ENCODE measurements at places on chromosomes 1 and 21.
A peak's percentile ranks its signal among the peaks of the same experiment; 100 is the strongest.

GRCh38 chr1:66374561-66375111 is 159.3 kb upstream of the SGIP1 start:
- no peak for DNase-seq

GRCh38 chr21:39326607-39327307 is 13.3 kb upstream of the BRWD1 start:
- DNase-seq, result no peak

GRCh38 chr1:110069404-110070281 is 829 bp downstream of the ALX3 start:
- DNase-seq, result no peak

GRCh38 chr1:160284220-160284781 is 632 bp downstream of the PEX19 start:
- DNase-seq, result peak; percentile 56

- DNase-seq, result peak; percentile 61
Observed at GRCh38 chr1:222634180-222635013, 16.5 kb downstream of the MIA3 start.

DNA sequence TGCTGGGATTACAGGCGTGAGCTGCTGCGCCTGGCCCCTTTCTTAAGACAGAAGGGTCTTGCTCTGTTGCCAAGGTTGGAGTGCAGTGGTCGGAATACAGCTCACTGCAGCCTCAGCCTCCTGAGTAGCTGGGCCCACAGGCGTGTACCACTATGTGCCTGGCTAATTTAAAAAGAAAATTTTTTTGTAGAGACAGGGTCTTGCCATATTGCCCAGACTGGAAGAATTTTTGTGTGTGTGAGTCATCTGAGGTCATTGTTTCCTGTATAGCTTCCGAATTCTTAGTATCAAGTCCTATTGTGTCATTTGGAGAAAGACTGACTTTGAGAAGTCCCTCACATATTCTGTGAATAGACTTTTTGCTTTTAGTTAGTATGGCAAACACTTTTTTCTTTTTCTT is 4.7 kb downstream of the SZRD1 start:
- DNase-seq, result no peak

GRCh38 chr1:153651771-153652170 is 6.7 kb upstream of the SNAPIN start:
- DNase-seq, result no peak

DNA sequence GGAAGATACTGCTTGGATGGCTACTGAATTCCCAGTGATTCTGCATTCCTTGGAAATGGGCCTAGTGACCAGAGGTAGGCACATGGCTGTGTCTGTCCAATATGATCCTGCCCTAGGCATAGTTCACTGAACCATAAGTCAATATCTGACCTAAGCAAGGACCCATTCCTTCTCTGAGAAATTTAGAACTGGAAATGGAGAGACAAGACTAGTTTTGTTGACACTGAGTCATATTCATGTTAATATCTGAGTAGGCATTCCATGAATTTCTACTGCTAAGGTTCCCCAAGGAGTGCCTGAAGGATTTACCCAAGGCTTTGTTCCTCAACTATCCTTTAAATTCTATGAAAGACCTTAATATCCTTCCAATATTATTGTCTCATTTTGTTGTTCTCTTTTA is 329.8 kb upstream of the BEND5 start:
- DNase-seq, result no peak

- DNase-seq, result no peak
Observed at GRCh38 chr1:8643542-8644536, 173.6 kb downstream of the RERE start.

DNA sequence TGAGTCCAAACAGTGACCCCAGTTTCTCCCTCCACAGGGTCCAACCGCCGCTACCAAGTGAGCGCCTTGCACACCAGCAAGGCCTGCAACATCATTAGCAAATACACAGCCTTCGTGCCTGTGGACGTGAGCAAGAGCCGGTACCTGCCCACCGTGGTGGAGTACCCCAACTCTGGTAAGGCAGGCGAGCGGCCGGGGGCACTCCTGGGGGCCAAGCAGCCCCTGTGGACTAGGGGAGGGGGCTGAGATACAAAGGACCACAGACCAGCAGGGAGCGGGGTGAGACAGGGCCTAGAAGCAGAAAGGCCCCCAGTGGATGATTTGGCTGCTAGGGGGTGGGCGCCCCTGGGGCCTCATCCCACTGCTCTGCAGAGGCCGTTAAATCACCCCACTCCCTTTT is 54.7 kb downstream of the VWA5B1 start:
- no peak for DNase-seq

DNA sequence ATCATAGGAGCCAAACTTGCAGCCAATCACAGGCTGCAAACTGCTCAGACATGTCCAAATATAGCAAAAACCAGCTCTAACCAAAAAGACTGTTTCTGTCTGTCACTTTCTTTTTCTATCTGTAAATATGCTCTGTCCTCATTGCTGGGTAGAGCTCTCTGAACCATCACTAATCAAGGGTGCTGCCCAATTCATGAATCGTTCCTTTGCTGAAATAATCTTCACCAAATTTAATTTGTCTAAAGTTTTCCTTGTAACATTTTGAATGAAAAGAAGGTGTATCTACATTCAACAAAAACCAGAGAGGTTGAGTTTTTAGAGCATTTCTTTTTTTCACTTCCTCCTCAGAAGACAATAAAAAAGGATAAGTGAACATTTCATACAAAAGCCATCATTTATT is 1221.7 kb upstream of the ADGRL2 start:
- no peak for DNase-seq

- DNase-seq, result no peak
Observed at GRCh38 chr21:32334980-32335531, 36.4 kb downstream of the MRAP start.

DNA sequence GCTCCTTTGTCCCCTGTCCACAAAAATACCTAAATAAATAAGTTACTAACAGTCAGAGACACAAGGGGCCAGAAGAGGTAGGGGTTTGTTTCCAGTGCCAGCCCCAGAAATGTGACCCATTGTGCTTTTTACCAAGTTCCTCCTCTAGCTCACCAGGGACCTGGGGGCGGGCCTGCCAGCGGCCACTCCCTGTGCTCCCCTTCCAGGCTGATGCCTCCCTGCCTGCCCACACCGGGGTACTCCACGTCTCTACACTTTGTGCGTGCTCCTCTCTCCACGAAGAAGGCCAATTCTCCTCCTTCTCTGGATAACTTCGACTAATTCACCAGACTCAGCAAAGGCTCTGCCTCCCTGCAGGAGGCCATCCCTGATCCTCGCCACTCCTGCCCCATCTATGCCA is 72.1 kb downstream of the BCAR3 start:
- DNase-seq, result no peak

GRCh38 chr1:70504176-70504820 is 93.2 kb downstream of the CTH start:
- DNase-seq, result no peak

DNA sequence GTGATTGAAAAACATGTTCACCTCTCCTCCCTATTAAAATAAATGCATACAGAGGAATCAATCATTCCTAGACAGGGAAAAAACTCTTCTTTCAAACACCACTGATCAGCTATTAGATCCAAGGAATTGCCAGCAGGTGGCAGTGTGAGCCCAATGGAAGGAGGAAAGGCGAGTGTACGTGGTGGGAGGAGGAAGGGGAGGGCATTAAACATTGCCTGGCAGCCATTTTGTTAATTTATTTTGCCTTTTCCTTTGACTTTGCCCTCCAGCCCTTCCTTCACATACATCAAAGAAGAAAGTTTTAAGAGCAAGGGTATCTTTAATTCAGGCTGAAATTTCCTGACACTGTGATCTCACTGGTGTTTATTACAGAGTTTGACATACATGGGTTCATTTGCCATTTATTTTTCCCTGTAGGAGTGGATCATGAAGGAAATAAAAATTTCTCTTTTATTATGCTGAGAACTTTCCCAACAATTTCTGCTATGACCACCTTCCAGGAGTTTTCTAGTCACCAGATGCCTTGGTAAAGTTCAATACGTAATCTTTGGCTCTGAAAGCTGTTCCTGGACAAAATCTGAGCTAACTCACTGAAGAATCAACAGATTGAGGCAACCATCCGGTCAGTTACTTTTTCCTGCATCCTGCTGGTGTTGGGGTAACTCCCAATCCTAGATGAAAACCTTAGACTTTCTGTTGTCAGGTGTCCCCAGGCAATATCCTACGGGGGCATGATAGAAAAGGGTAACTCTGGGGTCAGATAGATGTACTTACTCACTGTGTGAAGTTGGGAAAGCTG is 1.9 kb upstream of the GNAI3 start:
- peak; percentile 95 for DNase-seq

DNA sequence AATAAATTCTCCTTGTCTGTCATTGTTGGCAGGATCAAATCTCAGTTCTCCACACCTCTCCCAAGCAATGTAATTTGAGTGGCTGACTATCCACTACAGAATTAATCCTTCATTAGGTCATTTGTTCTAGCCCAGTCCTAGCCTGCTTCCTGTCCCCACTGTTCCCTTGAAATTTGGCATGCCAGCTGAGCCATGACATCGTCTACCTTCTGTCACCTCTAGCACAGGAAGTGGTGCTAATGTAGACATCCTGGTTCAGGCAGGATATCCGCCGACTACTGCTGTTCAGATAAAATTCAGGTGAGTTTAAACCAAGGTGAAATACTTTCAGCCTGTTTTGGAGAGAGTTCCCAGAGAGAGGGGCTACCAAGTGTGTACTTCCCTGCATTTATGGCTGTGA is 5.9 kb downstream of the CHRM3 start:
- no peak for DNase-seq

DNA sequence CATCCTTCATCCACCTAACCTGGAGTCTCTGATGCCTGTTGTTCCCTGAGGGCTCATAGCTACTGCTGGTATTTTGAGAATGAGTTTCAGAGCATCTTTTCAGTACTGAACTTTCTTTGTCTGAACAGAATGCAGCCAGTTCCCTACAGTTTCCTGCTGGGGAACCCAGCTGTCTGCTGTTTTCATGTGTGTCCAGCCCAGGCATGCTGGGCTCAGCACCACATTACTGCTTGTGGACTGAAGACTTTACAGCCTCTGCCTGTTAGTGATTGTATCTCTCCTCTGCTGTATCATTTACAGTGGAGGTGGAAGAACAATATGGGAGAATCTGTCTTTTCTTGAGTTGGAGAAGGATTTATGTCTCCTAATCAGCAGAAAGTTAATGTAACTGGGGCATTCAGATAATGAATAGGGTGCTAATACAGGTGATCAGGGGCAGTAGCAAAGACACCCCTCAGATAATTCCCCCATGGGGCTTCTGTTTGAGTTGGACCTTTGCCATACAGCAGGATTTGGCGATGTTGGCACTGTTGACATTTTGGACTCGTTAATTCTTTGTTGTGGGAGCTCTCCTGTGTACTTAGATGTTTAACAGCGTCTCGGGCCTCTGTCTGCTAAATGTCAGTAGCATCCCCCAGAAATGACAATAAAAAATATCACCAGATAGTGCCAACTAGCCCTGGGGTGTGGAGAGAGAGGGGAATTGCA is 207.7 kb downstream of the HHAT start:
- DNase-seq, result no peak

DNA sequence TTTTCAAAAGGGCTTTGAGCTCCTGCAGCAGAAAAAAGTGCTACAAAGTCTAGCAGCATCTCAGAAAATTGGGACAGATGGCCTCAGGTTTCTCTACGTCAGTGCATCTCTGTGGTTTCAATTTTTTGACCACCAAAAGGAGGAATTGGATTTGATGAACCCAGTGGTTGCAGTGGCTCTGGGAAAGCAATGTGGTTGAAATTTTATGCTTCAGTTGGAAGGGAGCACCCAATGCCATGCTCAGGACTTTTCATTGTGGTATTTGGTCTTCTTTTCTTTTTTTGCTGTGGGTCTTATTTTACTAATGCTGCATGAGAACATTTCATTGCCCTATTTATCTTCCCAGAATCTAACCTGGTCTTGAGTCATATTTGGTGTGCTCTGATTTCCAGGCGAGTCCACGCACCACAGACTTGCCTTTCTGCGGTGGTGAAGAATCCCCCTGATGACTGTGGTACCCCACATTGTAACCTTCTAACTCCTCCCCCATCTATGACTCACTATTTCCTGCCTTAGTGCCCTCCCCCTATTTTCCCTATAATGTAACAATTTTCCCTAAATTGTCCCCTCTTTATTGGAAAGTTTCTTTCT is 56.7 kb downstream of the S1PR1 start:
- no peak for DNase-seq

- DNase-seq, result no peak
Observed at GRCh38 chr1:193392686-193393085, 206.3 kb upstream of the B3GALT2 start.

DNA sequence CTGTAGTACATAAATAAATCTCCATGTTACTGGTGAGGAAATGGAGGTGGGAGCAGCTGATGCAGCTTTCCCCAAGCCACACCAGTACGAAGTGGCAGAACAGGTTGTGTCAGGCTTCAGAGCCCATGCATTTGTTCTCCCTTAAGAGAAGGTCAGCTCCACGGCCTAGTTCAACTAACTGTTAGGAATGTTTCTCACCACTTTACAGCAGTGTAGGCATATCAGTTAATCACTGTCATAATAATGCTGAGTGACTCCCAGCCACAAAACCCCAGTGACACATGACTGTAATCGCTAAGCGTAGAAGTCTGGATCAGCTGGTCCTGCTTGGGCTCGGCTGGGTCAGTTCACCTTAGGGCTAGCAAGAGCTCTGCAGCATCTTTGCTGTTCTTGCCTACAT is 90.4 kb downstream of the VPS26C start:
- no peak for DNase-seq

DNA sequence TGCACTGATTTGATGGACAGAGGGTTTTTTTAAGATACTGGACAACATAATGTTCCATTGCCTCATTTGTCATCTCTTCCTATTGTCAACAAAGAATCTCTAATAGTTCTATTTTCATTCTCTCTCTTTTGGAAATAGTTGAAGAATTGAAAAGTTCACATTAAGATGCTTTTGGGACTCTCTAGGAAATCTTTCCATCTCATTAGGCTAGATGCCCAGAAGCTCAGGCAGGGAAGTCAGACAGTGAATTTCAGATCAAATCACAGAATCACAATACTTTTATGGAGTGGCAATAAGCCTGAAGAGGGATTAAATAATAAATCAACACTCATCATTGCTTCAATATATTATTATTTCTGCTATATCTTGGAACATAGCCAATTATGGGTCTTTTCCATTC is 29.2 kb downstream of the NEGR1 start:
- DNase-seq, result no peak

- DNase-seq, result no peak
Observed at GRCh38 chr1:231949277-231950091, 322.9 kb downstream of the DISC1 start.

Measured in Peyer's patch (tissue), 4 donors.